ENCODE measurements at places on chromosomes 4 and X.

DNA sequence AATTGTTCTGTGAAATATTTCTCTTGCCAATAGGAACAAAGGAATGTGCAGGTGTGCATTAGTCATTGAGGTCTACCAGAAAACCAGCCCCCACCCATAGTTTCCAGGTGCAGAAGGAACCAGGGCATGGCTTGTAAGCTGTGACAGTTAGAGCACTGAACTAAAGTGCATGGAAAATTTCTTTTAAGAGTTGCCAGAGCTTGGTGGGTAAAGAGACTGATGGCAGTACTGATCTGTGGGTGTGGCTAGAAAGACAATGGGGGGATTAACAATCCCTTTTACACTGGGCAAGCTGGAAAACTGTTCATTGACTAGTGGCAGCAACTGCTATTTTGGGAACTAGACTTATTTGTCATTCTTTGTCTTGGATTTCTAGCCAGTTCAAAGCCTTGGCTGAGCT is 326.9 kb downstream of the PCDH19 start:
- DNase-seq = no peak

GRCh38 chr4:21290562-21290961 is 590.3 kb downstream of the PACRGL start:
- no peak for DNase-seq

DNA sequence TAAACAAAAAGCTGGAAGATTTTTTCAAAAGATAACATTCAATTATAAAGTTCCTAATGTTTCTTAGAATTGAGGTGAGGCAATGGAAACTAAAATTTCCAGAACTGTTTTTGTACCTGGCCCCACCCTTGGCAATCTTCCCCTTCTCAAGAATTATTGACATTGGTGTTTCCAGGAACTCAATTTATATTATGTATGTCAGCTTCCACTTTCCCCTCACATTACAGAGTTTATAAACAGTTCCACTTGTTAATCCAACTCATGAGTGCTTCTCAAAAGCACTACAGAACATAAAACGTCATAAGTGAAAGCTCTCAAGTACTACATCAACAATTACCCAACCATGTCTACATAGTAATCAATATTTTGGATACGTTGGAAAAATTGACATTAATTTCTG is 107.4 kb downstream of the FAM13A start:
- no peak for DNase-seq

DNA sequence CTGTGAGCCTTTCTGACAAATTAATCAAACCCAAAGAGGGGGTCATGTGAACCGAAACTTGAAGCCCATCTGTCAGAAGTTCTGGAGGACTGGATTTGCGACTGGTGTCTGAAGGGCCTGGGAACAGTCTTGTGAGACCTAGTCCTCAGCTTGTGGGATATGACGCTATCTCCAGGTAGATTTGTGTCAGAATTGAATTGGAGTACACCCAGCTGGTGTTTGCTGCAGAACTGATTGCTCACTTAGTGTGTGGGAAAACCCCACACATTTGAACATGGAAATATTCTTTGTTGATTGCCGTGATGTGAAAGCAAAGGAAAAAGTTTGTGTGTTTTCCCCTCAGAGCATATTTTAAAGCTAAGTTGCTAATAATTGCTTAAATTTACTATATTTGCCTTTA is 30.3 kb upstream of the TMSB15B start:
- DNase-seq = no peak

- no peak for DNase-seq
Observed at GRCh38 chr4:182212211-182212761, 30.9 kb upstream of the TENM3 start.

DNA sequence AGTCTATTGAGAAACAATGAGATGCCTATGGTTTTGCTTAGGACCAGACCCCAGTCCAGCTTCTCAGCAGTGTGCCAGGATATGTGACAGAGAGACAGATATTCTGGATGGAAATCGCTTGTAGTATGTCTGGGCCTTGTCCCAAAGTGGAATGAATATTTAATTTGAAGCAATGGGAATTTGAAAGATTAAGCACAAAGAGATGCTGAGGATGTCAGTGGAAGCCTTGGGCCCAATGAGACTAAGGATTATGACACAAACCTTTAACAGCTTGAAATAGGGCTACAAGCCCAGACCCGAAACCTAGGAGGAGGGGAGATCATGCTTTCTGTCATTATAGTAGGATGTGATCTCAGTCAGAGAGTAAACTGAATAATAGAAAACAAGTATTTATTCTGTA is 459.2 kb downstream of the FAT4 start:
- no peak for DNase-seq

- no peak for DNase-seq
Observed at GRCh38 chr4:3433138-3433869, 8.5 kb upstream of the HGFAC start.

DNA sequence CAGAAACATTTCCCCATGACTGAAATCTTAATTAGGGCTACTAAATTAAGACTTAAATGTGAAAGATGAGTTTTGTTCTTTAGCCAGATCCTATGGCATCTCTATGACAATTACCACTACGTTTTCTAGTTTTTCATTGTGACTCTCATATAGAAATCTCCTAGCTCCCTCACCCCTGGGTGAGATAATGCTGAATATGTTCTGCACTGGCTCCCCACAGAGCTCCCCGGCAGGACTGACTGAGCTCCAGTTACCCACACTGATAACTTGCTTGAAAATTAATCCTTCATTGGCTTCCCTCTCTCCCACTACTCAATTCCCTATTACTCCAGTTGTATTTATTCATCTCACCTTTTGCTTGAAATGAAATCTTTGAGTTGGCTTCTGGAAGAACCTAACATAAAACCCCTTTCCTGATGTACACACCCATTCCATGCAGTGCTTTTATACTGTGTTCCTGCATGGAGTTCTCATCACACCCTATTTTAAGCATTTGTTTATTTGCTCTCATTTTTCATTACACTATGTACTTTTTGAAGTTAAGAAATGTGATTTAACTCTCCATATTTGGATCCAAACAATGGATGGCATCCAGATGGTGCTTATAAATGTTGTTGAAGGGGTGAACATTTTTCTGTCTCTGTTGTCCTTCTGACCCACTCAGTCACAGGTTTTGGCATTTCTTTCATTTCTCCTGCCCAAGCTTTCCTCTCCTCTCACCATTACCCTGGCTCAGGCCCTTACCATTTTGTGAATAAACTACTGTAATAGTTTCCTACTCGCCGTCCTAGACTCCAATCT is 623.4 kb downstream of the SPRY1 start:
- DNase-seq = no peak
